ENCODE measurements at places on chromosomes 5 and 9.

DNA sequence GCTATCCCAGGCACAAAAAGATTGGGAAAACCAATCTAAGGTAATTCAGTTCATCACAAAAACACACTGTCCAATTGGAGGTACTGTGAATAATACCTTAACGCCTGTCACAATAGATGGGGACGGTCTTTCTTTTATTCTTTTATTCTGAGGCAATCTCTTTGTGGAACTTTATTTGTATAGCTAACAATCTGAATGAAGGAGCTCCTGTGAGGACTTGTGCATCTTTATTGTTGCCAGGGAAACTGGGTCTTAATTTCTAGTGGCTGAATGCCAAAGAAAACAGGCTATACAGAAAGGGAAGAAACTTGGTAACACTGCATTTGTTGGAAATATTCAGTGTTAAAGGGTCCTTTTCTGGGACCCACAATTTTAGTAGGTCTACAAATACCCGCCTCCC lies 546.9 kb upstream of the C9orf72 start:
- peak; percentile 40 for DNase-seq

DNA sequence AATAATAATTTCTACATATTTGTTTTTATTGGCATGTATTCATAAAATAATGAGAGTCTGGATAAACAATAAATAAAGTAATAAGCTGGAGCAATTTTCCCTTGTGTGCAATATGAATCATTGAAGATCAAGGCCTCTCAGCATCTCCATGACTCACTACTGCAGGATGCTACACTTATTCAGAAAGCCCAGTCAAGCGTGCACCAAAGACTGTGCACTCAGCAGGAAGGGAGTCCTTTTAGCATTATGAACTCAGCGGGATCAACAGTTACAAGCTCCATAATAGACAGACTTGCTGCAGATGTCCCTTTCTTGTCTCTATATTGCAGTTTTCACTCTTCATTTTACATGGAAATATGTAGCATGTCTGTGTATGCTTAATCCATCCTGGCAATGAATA lies 485.3 kb downstream of the CDH9 start:
- peak; percentile 62 for DNase-seq

GRCh38 chr5:119387945-119388618 lies 32.3 kb downstream of the TNFAIP8 start:
- no peak for DNase-seq

DNA sequence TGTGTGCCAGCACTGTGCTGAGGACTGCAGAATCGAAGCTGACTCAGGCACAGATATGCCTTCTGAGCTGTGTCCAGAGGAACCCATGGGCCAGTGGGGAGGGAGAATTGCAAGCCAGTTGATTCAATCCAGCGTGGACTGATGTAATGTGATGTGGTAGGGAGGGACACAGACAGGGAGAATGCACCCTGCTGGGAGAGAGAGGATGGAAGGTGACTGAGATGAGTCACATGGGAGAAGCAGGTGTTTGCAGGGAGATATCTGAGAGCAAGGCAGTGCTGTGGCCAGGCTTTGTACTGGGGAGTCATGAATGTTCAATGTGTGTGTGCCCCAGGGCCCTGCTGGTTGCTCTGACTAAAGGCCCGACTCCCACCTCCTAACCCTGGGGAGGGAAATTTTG lies 75.7 kb downstream of the IRX1 start:
- no peak for DNase-seq
